Muscle of back (tissue), 13 donors: ENCODE measurements at places on chromosomes 2 and 18.
A peak's percentile ranks its signal among the peaks of the same experiment; 100 is the strongest.

DNA sequence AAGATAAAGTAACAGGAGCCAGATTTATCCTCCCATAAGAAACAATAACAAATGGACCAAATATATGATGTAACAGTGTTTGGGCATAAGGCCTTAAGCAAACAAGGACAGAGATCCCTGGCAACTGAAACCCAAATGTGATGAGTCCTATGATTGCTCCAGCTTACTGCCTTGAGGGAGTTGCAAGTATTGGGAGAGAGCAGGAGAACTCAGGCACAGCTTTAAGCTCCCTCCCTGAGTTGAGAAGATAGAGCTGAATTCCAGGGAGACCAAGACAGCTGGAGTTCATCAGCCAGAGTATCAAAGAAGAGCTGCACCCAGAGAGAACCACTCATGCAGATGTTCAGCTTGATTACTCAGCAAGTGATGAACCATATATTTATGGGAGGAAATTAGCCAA lies 814.5 kb upstream of the RAB6C start:
- no peak for DNase-seq

DNA sequence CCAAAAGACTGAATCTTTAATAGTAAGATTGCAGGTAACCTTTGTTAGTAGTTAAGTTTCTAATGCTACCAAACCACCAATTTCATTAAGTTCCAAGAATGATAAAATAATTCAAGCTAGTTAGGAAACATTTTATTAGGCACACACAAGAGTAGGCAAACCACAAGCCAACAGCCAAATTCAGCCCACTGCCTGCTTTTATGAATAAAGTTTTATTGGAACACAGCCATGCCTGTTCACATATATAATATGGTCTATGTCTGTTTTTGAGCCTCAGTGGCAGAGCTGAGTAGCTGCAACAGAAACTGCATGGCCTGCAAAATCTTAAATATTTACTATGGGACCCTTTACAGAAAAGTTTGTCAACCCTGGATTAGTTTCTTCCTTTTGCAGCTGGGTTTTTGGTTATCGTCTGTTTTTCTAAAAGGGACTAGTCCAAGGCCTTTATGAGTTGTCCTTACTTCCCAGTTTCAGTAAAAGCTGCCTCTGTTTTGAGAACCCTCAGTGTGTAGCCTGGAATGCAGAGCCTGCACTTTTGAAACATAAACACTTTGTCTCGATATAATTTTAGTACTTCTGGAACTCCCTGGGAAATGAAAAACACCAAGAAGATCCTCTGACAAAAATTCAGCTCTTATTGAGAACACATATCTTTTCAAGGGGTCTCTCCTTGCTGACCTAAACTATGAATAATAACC lies 39.1 kb downstream of the FRZB start:
- no peak for DNase-seq

GRCh38 chr18:37729716-37730115 lies 164.1 kb upstream of the CELF4 start:
- DNase-seq, result no peak

DNA sequence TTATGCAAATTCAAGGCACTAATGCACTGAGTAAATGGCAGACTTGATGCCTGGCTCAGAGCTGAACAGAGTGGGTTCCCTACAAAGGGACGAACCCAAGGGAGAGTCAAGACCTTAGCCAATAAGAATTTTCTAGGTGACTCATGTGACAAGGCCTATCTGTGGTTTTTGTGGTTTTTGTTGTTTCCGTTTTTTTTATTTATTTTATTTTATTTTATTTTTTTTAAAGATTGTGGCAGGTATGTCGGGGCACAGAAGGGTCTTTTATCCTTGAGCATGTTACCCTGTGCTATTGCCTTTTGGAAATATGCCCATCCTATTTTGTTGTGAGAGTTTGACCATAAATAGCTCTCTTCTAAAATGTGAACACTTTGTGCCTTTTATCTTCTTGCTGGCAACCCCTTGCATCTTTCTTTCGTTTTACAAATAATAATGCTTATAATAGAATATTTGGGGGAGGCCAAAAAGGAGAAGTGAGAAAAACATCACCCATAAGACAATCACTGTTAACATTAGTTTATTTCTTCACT lies 113.4 kb upstream of the AQP4 start:
- no peak for DNase-seq

DNA sequence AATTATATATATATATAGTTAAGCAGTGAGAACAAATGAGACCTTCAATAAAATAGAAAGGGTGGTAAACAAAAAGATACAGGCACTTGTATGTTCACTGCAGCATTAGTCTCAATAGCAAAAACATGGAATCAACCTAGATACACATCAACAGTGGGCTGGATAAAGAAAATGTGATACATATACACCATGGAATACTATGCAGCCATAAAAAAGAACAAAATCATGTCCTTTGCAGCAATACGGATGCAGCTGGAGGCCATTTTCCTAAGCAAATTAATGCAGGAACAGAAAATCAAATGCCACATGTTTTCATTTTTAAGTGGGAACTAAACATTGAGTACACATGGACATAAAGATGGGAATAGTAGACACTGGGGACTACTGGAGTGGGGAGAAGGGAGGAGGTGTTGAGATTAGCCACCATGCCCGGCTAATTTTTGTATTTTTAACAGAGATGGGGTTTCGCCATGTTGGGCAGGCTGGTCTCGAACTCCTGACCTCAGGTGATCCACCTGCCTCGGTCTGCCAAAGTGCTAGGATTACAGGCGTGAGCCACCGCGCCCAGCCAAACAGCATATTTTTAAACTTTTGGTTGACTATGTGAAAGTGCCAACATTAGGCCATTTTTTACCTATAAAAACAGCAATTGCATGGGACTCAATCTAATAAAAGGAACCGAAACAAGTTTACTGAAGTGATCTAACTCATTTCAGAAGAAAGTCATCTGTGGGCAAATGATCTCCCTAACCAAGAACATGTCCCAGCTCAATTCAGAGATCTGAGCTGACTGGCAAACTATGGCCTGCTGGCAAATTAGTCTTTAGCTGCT lies 23.7 kb downstream of the ICA1L start:
- DNase-seq, result no peak

GRCh38 chr2:237150831-237151375 lies 65.2 kb downstream of the COPS8 start:
- DNase-seq, result no peak

DNA sequence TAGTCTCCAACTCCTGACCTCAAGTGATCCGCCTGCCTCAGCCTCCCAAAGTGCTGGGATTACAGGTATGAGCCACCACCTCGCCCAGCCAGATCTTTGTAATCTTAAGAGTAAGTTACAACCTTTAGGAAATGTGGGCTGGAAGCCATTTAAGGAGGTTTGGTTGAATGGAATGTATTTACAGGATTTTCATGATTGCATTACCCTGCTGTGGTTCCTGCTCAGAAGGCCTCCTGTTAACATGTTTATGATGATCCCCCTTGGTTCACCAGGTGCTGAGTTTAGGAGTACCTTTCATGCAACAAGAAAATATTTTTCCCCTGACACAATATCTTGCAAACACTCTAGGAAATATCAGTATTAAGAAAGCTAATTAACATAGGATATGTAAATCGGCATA lies 187.4 kb upstream of the SH3BP4 start:
- DNase-seq, result no peak

- DNase-seq, result no peak
Measured at GRCh38 chr2:143433251-143433650, 304.0 kb downstream of the ARHGAP15 start.

DNA sequence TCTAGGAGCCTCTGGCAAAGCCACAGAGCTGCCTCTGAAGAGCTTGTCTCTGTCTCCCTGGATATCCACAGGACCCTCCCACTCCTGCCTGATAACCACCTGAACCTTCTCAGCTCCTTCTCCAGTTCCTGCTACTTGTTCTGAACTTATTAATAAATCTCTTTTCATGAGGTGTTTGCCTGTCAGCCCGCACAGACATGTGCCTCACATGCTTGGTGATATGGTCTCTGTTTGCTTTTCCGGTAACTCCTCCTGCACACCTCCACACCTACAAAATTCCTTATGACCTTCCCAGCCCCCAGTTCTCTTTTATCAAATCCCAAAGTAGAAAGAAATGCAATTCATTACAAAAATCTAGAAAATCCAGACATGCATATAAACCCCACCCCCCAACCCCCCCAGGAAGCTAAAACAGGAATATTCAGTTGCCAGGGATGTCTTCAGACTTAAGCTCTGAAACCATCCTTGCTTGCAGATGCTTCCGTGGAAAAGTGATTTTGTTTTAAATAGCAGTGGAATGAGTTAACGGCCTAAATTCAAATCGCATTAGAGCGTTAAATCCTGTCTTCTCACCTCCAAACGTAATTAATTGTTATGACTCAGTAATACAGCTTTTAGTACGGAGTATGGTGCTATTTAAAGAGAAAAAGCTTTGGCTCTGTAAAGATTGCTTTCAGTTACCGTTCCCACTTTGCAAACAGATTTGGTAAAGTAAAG lies 2.1 kb upstream of the PID1 start:
- no peak for DNase-seq

DNA sequence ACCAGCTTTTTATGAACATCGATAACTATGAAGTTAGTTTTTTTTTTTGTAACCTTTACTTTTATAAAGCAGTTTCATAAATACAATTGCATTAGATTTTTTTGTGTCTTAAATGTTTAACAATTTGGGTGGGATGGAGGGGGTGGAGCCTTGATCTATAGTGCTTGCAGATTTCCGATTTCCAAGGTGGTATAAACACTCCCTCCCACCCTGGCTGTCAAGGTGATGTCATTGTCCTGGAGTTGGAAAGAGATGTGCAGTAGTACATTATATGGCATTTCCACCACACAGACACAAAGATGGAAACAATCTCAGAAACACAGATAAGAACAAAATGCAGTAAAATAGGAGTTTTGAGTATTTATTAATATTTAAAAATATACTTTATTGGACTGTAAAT lies 114.4 kb downstream of the TTN start:
- no peak for DNase-seq

GRCh38 chr2:174667250-174667860 lies 69.8 kb upstream of the WIPF1 start:
- peak; percentile 52 for DNase-seq

DNA sequence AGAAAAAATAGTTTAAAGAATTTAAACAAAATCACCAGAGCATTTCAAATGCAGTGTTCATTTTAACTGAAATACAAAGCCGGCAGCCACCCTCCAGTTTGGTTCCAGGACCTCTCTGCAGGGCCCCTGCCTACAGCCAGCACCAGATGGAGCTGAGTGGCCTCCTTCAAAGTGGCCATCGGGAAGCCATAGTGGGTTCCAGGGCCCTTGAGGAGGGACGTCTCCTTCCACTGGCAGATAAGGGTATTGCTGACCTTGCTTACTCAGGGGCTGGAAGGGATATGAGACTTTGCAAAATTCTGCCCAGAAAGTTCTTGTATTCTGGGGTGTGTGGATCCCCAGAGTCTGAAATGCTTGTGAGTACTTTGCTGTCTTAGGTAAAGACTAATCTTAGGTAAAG lies 205.2 kb upstream of the APCDD1 start:
- DNase-seq, result no peak

DNA sequence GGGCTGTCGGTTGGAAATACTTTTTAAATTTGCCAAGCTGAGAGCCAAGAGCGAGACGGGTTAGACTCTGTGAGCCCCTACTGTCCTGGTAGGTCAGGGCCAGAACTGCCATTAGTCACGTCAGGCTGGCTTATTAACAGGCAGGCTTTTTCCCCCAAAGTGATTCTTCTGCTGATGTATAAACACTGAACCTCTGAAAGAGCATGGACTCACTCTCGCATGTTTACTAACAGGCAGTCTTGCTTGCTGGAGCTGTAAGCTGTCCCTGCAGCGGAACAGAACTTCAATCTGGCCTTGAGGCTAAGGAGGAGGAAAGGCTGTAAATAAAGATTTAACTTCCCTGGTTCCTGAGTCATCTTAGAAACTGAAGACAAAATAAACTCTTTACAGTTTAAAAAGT lies 288.4 kb downstream of the PIEZO2 start:
- DNase-seq, result peak; percentile 63

- DNase-seq, result no peak
Measured at GRCh38 chr2:217901400-217901799, 101.4 kb downstream of the TNS1 start.

GRCh38 chr2:79388024-79388423 lies 124.8 kb upstream of the CTNNA2 start:
- DNase-seq, result no peak

DNA sequence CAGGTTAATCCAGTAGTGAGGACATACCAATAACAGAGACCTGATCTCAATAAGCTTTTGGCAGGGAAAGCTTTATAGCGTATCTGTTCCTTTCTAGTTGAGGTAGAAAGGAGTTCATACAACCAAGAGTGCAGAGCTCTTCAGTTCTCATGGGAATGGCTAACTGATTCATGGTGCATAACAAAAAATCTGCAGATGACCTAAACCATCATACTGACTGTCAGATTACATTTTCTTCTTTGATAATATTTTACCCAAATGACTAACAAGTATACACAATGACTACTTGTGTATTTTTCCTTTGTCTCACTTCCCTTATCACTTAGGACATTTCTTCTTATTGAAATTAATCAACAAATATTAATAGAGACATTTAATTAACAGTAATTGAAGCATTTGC lies 140.0 kb upstream of the SERTAD2 start:
- no peak for DNase-seq

GRCh38 chr2:184178229-184178628 lies 420.1 kb upstream of the ZNF804A start:
- no peak for DNase-seq

DNA sequence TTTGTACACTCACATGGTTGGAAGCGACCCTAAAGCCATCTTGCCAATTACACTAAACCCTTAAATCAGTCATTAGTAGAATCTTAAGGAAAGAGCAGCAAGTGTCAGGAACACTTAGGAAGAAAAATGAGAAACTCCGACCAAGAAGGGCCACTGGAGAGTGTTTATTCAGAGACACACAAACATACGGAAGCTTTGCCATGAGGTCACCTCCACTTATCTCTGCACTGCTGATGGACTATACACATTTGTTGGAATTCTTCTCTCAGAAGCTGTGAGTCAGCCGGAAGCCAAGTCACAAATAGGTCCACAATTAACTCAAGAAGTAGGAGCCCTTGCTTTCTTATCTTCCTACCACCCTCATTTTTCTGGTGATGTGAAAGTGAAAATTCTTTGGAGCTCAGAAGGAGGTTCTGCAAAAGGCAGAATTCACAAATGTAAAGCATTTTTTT lies 21.6 kb downstream of the BMP10 start:
- DNase-seq, result no peak

DNA sequence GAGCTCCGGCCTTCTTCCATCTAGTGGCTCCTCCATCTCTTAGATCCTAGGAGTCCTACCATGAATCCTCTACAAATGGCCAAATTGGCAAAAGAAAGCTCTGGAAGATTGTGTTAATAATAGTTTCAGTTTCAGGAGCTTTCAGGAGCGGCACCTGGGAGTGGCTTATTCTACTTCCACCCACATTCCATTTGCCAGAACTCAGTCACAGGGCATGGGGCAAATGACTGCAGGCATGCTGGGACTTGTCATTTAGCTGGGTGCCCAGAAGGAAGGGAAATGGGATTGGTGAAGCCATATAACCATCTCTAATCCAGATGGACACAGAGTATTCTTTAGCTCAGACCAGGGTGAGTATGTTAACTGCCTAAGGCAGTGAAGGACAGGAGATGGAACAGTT lies 3.6 kb upstream of the LRATD1 start:
- no peak for DNase-seq

- DNase-seq, result no peak
Measured at GRCh38 chr18:3810296-3810695, 360.3 kb downstream of the TGIF1 start.

GRCh38 chr2:71336802-71337201 lies 5.2 kb downstream of the ZNF638 start:
- DNase-seq, result peak; percentile 42

GRCh38 chr2:175847128-175847527 lies 154.9 kb downstream of the LNPK start:
- no peak for DNase-seq
